ENCODE measurements at places on chromosomes 7 and 10.

DNA sequence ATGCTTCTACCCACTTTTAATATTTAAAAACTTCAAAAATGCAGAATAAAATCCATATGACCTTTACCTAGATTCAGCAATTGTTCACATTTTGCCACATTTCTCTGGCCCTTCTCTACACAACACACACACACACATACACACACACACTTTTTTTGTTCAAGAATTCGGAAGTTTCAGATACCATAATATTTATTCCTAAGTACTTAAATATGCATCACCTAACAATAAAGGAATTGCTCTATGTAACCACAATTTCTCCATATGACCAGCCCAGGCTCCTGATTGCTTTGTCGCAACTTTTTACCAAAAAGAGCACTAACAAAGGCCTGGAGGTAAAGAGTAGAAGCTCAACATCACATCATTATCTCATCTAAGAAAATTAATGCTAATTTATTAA lies 106.6 kb downstream of the FAS start:
- DNase-seq, result no peak

- no peak for DNase-seq
These were observed 61.6 kb downstream of the TCERG1L start for GRCh38 chr10:131249955-131250344.

- no peak for DNase-seq
These were observed 42.1 kb upstream of the TMEM196 start for GRCh38 chr7:19815546-19815945.

- no peak for DNase-seq
These were observed 515.4 kb downstream of the HTR7 start for GRCh38 chr10:90342480-90342879.

GRCh38 chr7:132991615-132992587 lies 90.0 kb downstream of the CHCHD3 start:
- DNase-seq, result no peak

- DNase-seq, result no peak
These were observed 96.9 kb upstream of the CCDC71L start for GRCh38 chr7:106757846-106758245.

Data from GM19239 (cell line).